ENCODE measurements at places on chromosomes 13 and 19. TPM values are rescaled to one million over a fixed set of nuclear protein-coding genes. Genes with fewer than 3 reads are reported as not detected.

The GRK1 gene
- not detected for total RNA-seq

The ITGBL1 gene
- total RNA-seq = not detected

The IGFL4 gene
- not detected for total RNA-seq

DNA sequence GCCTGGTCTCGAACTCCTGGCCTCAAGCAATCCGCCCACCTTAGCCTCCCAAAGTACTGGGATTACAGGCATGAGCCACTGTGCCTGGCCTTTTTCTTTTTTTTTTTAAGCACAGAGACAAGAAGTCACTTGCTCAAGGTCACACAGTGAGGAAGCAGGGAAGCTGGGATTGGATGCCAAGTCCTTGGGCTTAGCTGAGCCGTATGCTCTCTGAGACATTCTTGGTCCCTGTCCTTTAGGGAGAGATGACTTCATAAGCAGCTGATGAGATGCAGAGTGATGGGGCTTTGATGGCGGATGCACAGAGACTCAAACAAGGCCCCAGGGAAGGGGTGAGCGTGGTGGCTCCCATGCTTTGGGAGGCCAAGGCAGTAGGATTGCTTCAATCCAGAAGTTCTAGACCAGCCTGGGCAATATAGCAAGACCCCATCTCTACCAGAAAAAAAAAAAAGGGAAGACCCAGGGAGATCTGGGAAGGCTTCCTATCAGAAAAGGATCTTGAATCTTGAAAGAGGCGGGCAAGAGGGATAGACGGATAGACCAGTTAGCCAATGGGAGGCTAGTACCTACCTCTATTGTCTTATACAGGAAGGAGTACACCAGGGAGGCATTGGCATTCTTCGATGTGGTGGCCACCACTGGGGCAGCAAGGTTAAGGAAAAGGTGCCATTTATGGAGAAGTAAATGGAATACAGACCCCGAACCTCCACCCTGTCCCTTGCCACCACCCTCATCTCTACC lies 3.9 kb downstream of the AP1M2 start:
- H3K27ac ChIP-seq = no peak overlapping the region
- H3K4me1 ChIP-seq = peaks cover 11% of the 10 kb centered on the region
- no peak for DNase-seq
- H3K27me3 ChIP-seq = peaks cover 6% of the 10 kb centered on the region
- H3K4me3 ChIP-seq = no peak overlapping the region

The FFAR3 gene
- 4.9 TPM for total RNA-seq

DNA sequence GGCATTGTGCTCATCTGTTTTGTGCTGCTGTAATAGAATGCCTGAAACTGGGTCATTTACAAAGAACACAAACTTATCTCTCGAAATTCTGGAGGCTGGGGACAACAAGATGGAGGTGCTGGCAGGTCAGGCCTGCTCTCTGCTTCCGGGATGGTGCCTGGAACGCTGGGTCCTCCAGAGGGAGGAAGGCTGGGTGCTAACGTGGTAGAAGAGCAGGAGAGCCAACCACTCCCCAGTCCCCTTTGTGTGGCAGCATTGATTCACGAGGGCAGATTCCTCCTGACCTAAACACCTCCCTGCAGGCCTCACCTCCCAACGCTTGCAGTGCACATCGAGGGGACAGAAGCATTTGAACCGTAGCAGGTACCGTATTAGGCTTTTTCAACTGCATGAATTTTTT lies 34.1 kb upstream of the TFDP1 start:
- H3K4me1 ChIP-seq = no peaks in the 10 kb centered on the region
- no peak for DNase-seq
- H3K27ac ChIP-seq = no peak overlapping the region
- no peak overlapping the region for H3K4me3 ChIP-seq

GRCh38 chr13:54133746-54134145 lies 1105.1 kb downstream of the OLFM4 start:
- no peaks in the 10 kb centered on the region for H3K27me3 ChIP-seq
- H3K36me3 ChIP-seq = no peaks in the 10 kb centered on the region
- no peak overlapping the region for H3K4me3 ChIP-seq
- no peaks in the 10 kb centered on the region for H3K4me1 ChIP-seq
- no peak for DNase-seq

GRCh38 chr19:37929355-37929923 lies 22.4 kb downstream of the SIPA1L3 start:
- H3K27ac ChIP-seq = no peak overlapping the region
- no peaks in the 10 kb centered on the region for H3K27me3 ChIP-seq
- DNase-seq = no peak
- peaks cover 20% of the 10 kb centered on the region for H3K36me3 ChIP-seq
- peaks cover 10% of the 10 kb centered on the region for H3K4me1 ChIP-seq
- H3K4me3 ChIP-seq = no peak overlapping the region

The SIGLEC8 gene
- not detected for total RNA-seq

DNA sequence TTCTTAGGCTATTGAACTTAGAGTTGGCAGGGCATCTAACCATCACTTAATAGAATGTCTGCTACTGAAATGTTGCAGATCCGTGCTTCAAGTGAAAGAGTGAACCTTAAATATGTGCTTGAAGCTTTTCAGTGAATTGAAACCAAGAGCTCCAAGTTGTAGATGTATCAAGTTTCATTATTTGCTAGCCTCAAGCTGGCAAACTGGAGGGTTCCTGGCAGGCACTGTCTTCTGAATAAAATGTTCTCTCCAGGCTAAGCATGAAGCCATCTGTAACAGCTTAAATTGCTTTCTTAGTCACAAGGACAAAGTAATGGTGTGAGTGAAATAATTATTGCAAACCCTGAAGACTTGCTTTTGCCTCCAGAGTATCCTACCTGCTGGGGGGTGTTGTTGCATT lies 415.0 kb upstream of the SPRY2 start:
- no peak for DNase-seq
- H3K36me3 ChIP-seq = no peaks in the 10 kb centered on the region
- H3K4me1 ChIP-seq = no peaks in the 10 kb centered on the region
- no peaks in the 10 kb centered on the region for H3K27me3 ChIP-seq

- peaks cover 6% of the 10 kb centered on the region for H3K27me3 ChIP-seq
- no peak overlapping the region for H3K27ac ChIP-seq
- no peak for DNase-seq
- no peaks in the 10 kb centered on the region for H3K4me1 ChIP-seq
Measured at GRCh38 chr13:98083507-98083906, 59.4 kb upstream of the FARP1 start.

DNA sequence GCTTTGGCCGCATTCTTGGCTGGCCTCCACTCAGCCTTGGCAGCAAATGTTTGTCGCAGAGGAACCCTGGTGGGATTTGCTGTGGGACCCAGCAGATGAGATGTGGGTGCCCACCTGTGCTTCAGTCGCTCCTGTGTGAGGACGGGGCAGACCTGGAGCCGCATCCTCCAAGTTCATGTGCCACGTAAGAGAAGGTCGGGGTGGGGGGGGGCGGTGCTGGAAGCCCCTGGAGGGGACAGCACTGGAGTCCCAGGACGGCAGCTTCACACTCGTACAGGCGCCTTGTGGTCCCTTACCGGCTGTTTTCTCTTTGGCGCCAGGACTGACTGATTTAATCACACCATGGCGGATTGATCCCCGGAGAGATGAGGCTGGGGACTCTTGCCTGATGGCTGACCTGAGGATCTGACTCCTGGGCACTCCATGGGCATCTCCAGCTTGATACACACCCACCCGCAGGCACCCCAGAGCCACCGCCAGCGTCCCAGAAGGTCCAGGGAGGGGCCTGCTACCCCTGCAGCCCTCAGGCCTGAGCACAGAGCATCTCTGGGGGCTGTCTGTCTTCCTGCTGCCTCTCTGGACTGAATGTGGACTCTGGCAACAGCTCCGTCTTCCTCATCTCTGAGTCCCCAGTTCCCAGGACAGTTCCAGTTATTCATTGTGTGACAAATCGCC lies 10.0 kb upstream of the GRTP1 start:
- H3K4me1 ChIP-seq = no peaks in the 10 kb centered on the region
- DNase-seq = no peak
- peaks cover 5% of the 10 kb centered on the region for H3K27me3 ChIP-seq
- no peak overlapping the region for H3K27ac ChIP-seq
- H3K4me3 ChIP-seq = no peak overlapping the region

The HCST gene
- total RNA-seq = 11.7 TPM

GRCh38 chr19:12293777-12294248 lies 870 bp downstream of the ZNF44 start:
- H3K36me3 ChIP-seq = peaks cover 8% of the 10 kb centered on the region
- H3K4me3 ChIP-seq = peak overlapping the region; percentile 98
- peak; percentile 77 for DNase-seq
- H3K27me3 ChIP-seq = no peaks in the 10 kb centered on the region
- H3K4me1 ChIP-seq = peaks cover 37% of the 10 kb centered on the region
- peak overlapping the region; percentile 96 for H3K27ac ChIP-seq

DNA sequence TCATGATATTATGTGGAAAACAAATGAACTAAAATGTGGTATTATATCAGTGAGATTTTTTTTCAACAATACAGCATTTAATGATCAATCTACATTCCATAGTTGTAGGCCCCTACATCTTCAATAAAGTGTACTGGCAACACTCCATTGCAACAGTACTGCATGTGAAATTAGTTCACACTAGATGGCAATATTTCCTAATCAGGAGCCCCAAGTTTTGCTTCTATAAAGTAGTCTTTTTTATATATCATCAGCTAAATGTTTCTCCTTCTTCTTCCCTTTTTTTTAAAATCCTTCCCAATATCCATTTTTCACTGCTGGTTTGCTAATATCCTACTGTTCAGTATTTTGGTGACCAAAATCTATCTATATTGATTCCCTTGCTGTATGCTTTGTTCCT lies 528.3 kb upstream of the ATXN8OS start:
- H3K27ac ChIP-seq = no peak overlapping the region
- H3K36me3 ChIP-seq = no peaks in the 10 kb centered on the region
- H3K4me3 ChIP-seq = no peak overlapping the region
- H3K27me3 ChIP-seq = no peaks in the 10 kb centered on the region
- no peaks in the 10 kb centered on the region for H3K4me1 ChIP-seq
- DNase-seq = no peak

DNA sequence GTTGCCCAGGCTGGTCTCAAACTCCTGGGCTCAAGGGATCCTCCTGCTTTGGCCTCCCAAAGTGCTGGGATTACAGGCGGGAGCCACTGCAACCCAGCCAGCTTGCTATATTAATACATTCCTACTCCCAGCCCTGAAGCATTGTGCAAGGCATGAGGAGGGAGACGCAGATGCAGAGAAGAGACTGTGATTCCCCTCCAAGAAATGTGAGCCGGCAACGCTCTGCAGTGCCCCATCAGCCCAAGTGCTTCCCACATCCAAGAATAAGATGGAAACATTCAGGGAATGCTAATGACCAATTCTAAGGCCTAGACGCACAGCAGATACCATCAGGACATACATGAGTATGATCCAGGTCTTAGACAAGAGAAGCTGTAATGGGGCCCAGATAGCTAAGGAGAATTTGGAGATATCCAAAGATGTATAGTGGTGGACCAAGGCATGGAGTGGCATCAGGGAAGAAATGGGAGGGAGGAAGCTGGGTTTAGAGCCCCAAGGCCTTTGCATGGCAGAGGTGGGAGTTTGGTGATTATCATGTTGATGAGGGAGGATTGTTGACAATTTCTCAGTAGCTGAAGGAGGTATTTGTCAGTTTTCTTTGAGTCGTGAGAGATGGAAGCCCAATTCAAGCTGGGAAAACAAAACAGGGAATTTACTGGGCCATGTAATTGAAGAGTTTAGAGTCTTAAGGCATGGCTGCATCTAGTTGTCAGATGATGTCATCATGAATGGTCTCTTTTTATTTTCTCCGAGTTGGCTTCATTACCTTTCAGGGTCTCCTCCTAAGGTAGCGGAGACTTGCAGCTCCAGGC lies 2.9 kb downstream of the PPM1N start:
- H3K27me3 ChIP-seq = peaks cover 10% of the 10 kb centered on the region
- H3K27ac ChIP-seq = no peak overlapping the region
- H3K4me3 ChIP-seq = no peak overlapping the region
- DNase-seq = no peak
- no peaks in the 10 kb centered on the region for H3K36me3 ChIP-seq

DNA sequence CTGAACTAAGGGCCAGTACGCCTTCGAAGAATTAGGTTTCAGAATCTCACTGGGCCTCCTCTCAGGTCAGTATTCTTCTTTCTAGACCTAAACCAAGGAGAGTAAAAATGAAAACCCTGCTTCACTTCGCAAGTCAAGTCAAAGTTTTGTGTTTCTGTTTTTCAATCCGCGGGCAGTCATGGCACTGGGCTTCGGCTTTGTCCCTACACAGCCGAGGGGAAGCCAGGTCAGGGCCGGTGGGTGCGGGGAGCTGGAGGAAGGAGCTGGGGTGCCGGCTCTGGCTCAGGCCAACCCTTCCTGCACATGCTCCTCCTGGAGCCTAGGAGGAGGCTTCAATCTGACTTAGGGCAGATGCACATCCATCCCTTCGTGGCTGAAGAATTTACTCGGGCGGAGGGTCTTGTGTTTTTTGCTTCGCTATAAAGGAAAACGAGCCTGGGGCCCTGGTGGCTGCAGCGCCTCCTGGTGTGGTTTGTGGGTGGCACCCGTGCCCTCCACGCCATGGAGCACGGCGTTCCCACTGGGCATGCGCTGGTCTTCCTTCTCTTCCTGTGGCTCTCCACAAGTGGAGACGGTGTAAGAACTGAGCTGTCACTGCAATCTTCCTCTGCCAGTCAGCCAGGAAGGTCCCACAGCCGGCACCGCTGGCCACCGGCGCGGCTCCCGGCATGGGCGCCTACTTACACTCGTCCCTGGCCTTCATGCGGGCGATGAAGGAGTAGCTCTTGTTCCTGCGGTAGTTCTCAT lies 22.5 kb downstream of the C19orf44 start:
- H3K4me1 ChIP-seq = no peaks in the 10 kb centered on the region
- H3K4me3 ChIP-seq = no peak overlapping the region
- H3K27ac ChIP-seq = no peak overlapping the region
- H3K36me3 ChIP-seq = peaks cover 28% of the 10 kb centered on the region
- no peak for DNase-seq

GRCh38 chr13:112753833-112754232 lies 64.0 kb downstream of the ATP11A start:
- H3K4me1 ChIP-seq = peaks cover 27% of the 10 kb centered on the region
- H3K27me3 ChIP-seq = no peaks in the 10 kb centered on the region
- H3K4me3 ChIP-seq = no peak overlapping the region

GRCh38 chr13:99690426-99691174 lies 189.3 kb downstream of the TM9SF2 start:
- H3K4me3 ChIP-seq = no peak overlapping the region
- H3K27ac ChIP-seq = no peak overlapping the region
- H3K36me3 ChIP-seq = no peaks in the 10 kb centered on the region

The FUT3 gene
- not detected for total RNA-seq

The CASP14 gene
- not detected for total RNA-seq

- H3K27ac ChIP-seq = no peak overlapping the region
- DNase-seq = no peak
- H3K36me3 ChIP-seq = peaks cover 10% of the 10 kb centered on the region
- no peaks in the 10 kb centered on the region for H3K4me1 ChIP-seq
- H3K27me3 ChIP-seq = no peaks in the 10 kb centered on the region
Measured at GRCh38 chr19:23565256-23565655, 121.8 kb downstream of the ZNF675 start.

DNA sequence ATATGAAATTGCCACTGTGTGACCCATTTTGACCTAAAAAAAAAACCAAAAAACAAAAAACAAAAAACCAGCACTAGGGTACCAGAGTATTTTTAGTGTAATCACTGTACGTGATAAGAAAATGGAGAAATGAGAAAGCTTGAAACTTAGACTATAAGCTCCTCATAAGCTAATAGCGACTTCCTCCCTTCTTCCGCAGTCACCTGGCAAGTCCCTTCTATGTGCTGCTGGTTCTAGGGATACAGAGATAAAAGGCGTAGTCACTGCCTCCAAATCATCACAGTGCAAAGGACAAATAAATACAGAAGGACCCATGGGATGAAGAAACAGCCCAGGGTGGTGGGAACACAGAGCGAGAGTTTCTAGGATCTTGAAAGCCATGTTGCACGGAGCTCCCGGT lies 190.3 kb downstream of the TM9SF2 start:
- H3K4me1 ChIP-seq = no peaks in the 10 kb centered on the region
- H3K27me3 ChIP-seq = no peaks in the 10 kb centered on the region
- H3K36me3 ChIP-seq = no peaks in the 10 kb centered on the region
- no peak overlapping the region for H3K4me3 ChIP-seq
- no peak overlapping the region for H3K27ac ChIP-seq

The ZNF317 gene
- total RNA-seq = 39.7 TPM
